Cerebellar nuclear complex (tissue), 1 donor: ENCODE measurements at places on chromosomes 6 and 20.

GRCh38 chr20:22288957-22289356, 295.4 kb downstream of the FOXA2 start:
- no peak for DNase-seq

DNA sequence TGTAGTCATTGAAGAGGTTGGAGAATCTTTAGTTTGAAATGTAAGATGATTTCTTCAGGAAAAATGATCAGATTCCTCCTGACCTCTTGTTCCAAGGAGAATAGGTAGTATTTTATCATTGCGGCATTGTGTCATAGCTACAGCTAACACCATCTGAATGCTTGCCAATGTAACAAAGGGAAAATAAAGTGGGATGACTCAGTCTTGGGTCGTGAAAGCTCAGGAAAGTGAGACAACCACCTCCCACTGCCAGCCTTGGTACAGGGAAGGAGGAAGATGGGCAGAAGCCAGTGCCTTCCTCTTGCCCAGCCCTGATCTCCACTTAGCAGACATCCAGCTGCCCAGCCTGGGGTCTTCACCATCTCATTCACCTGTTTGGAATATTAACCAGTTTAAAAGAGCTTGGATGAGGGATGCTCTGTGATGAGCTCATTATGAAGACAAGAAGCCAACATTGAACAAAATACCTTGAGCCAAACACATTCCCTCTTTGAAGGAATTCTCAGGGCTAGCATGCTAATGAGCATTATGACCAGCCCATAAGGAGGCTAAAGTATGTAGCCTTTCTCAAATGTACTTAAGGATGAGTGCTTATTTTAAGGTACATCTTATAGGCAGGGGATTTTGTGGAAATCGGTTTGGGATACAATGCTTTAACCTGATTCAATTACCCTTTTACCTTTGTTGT, 40.0 kb upstream of the APCDD1L start:
- no peak for DNase-seq

- no peak for DNase-seq
These were observed 41.8 kb upstream of the NT5E start for GRCh38 chr6:85408039-85408438.

GRCh38 chr6:145420599-145420998, 314.7 kb downstream of the EPM2A start:
- no peak for DNase-seq

DNA sequence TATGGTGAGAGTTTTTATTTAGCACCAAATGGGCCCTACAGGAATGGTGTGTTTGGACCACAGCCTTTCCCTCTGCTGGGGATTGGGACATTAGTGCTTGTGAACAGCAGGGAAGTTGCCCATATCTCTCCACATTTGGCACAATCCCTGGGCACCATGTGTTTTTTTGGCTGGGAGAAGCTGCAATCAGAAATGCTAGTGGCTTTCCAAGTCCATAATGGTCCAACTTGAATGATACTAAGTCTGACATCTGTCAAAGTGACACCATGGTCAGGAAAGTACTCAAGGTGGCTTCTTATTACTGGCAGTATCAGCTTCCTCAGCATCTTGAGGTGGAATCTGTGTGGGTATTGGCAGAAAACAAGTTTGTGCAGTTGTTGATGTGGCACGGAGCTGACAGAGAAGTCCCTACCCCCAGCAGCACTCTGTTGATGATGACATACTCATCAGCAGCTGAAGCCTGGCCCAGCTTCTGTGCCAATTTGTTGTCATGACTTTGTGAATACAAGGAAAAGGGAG, 53.0 kb downstream of the SASH1 start:
- no peak for DNase-seq

- no peak for DNase-seq
These were observed 86.3 kb downstream of the C6orf118 start for GRCh38 chr6:165223101-165223500.

- DNase-seq, result no peak
These were observed 1.6 kb downstream of the PRDM1 start for GRCh38 chr6:106087548-106088325.

DNA sequence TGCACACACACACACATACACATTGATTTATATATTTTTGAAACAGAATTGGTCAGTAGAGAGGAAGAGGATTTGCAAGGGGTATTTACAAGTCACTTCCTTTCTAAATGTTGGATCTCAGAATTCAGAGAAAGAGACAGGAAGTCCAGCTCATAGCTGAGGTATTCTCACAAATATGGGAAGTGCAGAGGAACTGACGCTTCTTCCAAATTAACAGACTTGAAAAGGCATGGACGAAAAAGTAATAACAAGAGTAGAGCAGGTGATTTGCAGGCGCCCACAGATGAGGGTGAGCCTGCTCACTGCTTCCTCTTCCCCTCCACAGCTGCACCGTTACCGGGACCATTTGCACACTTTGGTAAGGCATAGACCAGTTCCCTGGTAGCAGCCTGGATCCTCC, 246.4 kb downstream of the PHACTR1 start:
- no peak for DNase-seq

GRCh38 chr6:137862419-137863090, 4.5 kb upstream of the TNFAIP3 start:
- no peak for DNase-seq
